Activated T-helper 1 cell treated with Interleukin-2 at 50 U/mL for 16 hours (primary cell): ENCODE measurements at places on chromosomes 13 and 19.

DNA sequence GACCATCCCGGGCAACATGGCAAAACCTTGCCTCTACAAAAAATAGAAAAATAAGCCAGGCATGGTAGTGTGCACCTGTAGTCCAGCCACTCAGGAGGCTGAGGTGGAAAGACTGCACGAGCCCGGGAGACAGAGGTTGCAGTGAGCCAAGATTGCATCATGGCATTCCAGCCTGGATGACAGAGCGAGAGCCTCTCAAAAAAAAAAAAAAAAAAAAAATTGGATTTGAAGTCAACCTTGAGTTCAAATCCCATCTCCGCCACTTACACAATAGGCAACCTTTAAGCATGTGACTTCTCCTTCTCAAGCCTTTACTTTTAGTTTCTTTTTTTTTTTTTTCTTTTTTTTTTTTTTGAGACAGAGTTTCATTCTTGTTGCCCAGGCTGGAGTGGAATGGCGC lies 12.0 kb downstream of the KASH5 start:
- DNase-seq: no peak

- no peak for DNase-seq
Observed at GRCh38 chr13:80010286-80010831, 330.6 kb downstream of the SPRY2 start.

DNA sequence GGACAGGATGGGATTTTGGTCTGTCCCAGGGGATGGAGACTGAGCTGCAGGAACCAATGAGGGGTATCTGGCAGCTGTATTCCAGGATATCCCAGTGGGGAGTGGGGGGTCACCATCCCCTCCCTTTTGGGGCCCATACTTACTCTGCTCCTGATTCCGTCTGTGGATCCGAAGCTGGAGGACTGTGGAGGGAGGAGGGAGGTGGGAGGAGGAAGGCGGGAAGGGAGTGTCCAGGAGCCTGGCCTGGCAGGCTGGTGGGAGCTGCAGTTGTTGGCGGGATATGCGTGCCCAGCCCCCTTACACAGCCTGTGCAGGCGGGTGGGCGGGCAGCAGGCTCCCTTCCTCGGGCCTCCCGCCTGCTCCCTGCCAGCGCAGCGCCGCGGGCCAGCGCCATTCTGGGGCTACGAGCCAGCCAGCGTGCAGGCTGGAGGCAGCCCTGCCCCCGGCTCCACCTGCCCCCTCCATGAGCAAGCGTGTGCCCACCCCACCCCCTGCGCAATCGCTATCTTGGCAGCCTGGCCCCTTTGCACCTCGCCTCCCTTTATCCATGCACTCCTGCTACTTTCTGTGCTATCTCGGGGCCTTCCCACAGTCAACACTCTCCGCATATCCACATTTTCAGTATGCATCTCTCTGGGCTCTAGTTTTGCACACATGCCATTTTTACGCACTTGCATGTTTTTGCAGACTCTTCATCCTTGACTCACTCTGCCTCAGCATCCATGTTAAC lies 2.8 kb downstream of the MAMSTR start:
- DNase-seq: no peak

DNA sequence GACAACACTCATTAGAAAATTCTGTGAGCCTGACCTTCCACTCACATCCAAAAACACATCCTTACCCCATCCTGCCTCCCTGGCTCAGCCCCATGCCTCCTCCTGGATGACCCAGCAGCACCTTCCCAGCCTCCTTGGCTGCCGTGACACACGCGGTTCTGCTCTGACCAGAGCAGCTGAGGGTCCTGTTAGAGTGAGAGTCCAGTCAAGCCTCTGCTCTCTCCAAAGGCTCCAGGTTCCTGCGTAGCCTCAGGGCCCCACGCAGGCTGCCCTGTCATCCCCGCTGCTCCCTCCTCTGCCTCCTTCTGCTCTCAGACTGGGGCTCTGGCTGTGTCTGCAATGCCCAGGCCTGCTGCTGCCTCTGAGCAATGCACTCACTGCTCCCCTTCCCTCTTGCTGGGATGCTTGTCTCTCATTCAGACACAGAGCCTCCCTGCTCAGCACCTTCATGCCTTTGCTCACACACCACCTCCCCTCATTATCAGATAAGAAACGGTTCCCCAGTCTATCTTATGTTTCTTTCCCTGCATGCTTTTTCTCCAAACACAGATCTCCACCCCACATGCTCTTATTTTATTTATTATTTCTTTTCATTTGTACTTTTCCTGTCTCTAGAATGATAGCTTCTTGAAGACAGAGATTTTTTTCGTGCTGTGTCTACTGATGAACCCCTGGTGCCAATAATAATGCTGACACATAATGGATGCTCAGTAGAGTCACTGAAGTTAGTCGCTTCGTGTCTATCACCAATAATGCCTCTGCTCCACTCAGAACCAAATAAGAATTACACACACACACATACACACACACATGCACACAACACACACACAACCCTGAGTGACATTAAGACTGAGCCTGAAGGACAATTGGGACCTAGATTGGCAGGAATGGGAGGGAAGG lies 10.2 kb upstream of the SIGLEC6 start:
- DNase-seq: no peak

GRCh38 chr13:44352671-44353070 lies 21.0 kb upstream of the SERP2 start:
- DNase-seq: no peak

DNA sequence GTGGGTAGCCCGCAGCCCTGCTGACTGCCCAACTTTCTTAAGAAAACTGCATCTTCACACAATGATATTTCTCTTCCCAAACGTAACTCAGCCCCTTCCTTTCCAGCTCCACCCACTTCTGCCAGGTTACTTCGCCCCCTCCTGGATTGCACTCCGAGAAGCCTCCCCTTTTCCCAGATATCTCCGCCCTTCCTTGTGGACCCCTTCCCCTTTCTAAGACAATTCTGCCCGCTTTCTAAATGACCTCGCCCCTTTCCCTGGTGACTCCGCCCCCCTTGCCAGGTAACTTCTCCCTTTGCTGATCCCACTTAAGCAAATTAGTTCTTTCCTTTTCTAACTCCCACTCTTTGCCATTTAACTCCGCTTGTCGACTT lies 2.6 kb downstream of the VSIG10L start:
- no peak for DNase-seq

DNA sequence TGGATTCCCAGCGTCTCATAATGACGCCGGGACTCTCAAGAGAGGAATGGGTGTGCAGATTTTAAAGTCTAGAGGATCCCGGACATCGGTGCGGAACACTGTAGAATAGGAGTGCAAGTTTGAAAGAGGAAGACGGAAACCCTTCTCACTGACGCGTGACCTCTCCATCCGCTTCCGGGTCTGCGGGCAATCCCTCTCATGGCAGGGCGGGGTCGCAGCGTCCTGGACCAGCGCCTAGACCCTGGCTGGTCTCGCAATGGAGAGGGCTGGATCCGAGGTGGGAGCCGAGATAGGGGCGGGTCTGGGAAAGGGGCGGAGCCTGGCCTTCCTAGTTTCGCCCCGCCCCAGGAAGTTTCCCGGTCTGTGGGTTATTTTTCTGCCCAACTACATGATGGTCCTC lies 4.6 kb upstream of the ZNF845 start:
- DNase-seq: no peak
